ENCODE measurements at places on chromosomes 12 and 14. TPM values are rescaled to one million over a fixed set of nuclear protein-coding genes. Genes with fewer than 3 reads are reported as not detected.

DNA sequence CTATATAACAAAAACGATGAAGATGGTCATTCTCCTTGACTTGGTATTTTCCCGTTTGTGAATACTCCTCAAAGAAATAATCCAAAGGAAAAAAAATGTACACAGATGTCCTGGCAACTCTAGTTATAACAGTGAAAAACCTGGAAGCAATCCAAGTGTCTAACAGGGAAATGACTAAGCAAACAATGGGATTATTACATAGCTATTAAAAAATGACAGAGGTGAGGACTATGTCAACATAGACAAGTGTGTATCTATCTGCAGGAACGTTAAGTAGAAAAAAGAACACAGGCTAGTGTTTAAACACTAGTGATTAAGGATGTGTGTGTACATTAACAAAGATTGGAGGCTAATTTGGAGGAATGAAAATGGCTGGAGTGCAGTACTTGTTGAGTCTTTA, 5.9 kb upstream of the APOLD1 start:
- peaks cover 19% of the 10 kb centered on the region for H3K4me1 ChIP-seq
- H3K36me3 ChIP-seq, result no peaks in the 10 kb centered on the region
- no peak for DNase-seq
- peak overlapping the region; percentile 83 for H3K27ac ChIP-seq

GRCh38 chr14:21136024-21136423, 19.8 kb downstream of the OR5AU1 start:
- H3K27ac ChIP-seq, result no peak overlapping the region
- DNase-seq, result no peak
- no peaks in the 10 kb centered on the region for H3K27me3 ChIP-seq
- no peaks in the 10 kb centered on the region for H3K36me3 ChIP-seq
- no peak overlapping the region for H3K4me3 ChIP-seq

- H3K36me3 ChIP-seq, result no peaks in the 10 kb centered on the region
- peaks cover 9% of the 10 kb centered on the region for H3K4me1 ChIP-seq
- no peak overlapping the region for H3K27ac ChIP-seq
- DNase-seq, result no peak
These were observed 133.9 kb downstream of the STXBP6 start for GRCh38 chr14:24915958-24916595.

- H3K27ac ChIP-seq, result peak overlapping the region; percentile 66
- H3K36me3 ChIP-seq, result no peaks in the 10 kb centered on the region
- no peaks in the 10 kb centered on the region for H3K27me3 ChIP-seq
These were observed 5.9 kb downstream of the POMT2 start for GRCh38 chr14:77314539-77315457.

Gene PDZRN4
- total RNA-seq, result 0.15 TPM

DNA sequence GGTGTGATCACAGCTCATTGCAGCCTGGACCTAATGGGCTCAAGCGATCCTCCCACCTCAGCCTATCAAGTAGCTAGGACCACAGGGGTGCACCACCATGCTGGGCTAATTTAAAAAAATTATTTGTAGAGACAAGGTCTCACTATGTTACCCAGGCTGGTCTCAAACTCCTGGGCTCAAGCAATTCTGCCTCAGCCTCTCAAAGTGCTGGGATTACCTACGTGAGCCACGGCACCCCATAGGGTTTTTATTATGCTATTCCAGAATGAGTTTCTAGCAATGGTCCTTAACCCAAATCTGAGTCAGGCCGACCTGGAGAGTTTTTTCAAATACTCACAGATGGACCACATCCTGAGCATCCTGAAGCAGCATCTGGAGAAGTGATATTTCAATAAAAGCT, 159.8 kb downstream of the CPNE8 start:
- no peaks in the 10 kb centered on the region for H3K4me1 ChIP-seq
- H3K27ac ChIP-seq, result no peak overlapping the region
- peaks cover 4% of the 10 kb centered on the region for H3K36me3 ChIP-seq
- H3K4me3 ChIP-seq, result no peak overlapping the region
- DNase-seq, result no peak

- peaks cover 16% of the 10 kb centered on the region for H3K27me3 ChIP-seq
- no peak overlapping the region for H3K27ac ChIP-seq
- H3K4me3 ChIP-seq, result no peak overlapping the region
- no peak for DNase-seq
- peaks cover 5% of the 10 kb centered on the region for H3K4me1 ChIP-seq
- peaks cover 2% of the 10 kb centered on the region for H3K36me3 ChIP-seq
These were observed 86.1 kb downstream of the SLC24A4 start for GRCh38 chr14:92409043-92409442.

Measured in chondrocyte (in vitro differentiated cells).